ENCODE measurements at places on chromosomes 16 and 17.

DNA sequence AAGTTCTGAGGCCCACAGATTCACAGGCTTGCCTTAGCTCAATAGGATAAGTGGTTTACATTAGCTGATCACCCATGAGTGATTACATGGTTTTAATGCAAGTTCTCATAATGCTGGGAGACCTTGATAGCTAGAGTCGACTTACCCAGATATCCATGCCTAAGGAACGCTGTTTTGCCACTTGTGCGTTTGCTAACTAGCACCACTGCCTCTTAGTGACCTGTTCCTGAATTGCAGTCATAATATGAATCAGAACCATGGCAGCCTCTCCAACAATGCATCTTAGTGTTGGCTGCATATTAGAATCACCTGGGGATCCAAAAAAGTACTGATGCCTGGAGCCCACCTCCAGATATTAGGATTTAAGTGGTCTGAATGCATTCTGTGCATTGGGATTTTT is 251.1 kb upstream of the CDH5 start:
- DNase-seq: no peak

- no peak for DNase-seq
Observed at GRCh38 chr17:67281053-67281452, 36.1 kb upstream of the HELZ start.

DNA sequence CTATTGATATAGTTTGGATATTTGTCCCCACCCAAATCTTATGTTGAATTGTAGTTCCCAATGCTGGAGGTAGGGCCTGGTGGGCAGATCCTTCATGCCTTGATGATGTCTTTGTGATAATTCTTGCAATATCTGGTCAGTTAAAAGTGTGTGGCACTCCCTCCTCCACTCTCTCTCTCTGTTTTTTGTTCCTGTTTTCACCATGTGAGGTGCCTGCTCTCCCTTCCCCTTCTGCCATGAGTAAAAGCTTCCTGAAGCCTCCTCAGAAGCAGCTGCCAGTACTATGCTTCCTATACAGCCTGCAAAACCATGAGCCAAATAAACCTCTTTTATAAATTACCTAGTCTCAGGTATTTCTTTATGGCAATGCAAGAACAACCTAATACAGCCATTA is 47.3 kb downstream of the TOM1L2 start:
- no peak for DNase-seq

- DNase-seq: no peak
Observed at GRCh38 chr16:1027501-1027815, 45.1 kb upstream of the SSTR5 start.

DNA sequence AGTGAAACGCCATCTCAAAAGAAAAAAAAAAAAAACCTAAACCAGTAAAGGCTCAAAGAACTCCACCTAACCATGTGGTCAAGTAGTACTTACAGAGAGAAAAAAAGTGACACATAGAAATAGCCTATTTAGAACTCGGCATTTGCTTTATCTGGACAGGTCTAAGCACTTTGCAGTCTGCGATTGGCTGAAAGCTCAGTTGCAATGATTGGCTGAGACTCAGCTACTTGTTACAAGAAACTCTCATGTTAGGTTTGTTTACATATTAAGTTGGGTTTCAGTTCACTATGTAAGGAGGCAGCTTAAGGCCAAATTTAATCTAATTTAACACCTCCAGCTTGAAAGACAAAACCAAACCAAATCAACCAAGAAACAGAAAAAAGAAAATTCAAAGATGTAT is 19.1 kb downstream of the ABCC3 start:
- DNase-seq: no peak

DNA sequence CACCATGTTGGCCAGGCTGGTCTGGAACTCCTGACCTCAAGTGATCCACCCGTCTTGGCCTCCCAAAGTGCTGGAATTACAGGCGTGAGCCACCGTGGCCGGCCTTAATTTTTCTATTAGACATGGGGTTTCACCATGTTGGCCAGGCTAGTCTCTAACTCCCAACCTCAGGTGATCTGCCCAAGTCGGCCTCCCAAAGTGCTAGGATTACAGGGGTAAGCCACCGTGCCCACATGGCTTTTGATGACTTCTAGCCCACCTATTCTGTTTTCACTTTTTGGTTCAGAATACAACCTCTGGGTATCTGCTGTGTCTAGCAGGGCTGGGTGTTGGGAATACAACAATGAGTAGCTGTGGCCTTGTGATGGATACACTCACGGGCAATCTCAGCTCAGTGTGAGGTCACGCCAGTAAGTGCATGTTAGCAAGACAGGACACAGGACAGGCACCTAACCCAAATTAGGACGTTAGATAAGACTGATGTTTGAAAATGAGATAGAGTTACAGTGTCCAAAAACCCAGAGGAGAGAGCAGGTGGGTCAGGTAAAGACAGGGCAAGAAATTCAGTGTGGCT is 14.1 kb upstream of the YWHAE start:
- DNase-seq: no peak

DNA sequence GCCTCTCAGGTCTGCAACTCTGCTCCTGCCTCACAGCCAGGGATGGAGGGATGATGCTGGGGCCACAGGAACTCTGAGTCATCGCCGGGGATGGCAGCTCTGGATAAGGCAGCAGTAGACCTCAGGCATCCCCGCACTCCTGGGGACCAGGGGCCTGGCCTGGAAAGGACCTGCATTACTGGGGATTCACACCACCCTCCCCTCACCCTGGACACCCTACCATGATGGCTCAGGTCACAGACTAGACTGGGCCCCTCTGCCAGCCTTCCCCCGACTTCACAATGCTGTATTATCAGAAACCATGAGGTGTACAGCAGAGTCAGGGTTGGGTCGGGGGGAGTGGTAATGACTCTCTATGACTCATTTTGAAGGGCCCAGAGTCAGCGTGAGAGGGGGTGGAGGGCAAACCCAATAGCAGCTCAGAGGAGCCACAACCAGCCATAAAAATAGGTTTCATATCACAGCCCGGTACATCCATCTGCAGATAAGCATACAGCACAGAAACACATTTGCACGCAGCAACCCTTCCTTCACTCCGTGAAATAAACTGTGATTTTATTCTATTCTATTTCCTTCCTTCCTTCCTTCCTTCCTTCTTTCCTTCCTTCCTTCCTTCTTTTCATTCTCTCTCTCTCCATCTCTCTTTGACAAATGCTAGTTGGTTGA is 28.8 kb downstream of the DYNLRB2 start:
- DNase-seq: peak; percentile 56

GRCh38 chr17:50830352-50830751 is 5.0 kb upstream of the WFIKKN2 start:
- no peak for DNase-seq

DNA sequence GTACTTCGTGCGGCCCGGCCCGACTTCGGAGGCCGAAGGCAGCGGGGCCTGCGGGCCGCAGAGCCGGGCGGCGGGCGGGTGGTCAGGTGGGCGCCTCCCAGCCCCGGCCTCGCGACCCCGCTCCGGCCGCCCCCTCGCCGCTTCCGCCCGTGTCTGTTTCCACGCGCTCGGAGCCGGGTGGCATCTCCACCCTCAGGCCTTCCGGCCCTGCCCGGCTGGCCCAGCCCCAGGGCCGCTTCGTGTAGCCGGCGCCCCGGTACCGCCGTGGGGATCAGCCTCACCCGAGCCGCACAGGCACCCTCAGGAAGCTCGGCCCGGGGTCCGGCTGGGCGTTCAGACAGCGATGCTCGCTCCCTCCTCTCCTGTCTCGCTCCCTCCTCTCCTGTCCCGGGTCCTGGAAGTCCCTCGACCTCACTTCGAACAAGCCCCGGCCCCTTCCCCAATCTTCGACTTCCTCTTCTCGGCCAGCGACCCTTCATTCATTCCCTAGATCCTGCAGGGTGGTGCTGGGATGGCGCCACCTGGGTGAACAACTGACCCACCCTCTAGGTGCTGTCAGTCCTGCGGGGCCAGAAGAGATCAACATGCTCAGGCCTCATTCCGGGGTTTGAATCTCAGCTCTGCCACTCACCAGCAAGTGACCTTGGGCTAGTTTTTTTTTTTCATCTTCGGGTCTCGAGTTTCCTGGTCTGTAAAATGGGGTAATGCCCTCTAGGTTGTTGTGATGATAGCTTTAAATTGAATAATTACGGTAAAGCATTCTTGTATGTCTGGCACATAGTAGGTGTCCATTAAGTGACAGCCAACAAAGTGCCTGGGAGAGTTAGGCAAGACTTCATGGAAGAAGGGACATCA is 610 bp downstream of the VPS4A start:
- no peak for DNase-seq

All from stimulated activated CD4-positive, alpha-beta T cell treated with anti-CD3 and anti-CD28 coated beads, Interleukin-4, amount 100 ng/mL, for 48 hours (primary cell).